Dermis microvascular lymphatic vessel endothelial cell (primary cell): ENCODE measurements at places on chromosomes 11 and 22.

- DNase-seq, result peak; percentile 28
Observed at GRCh38 chr11:58958500-58958899, 19.2 kb downstream of the GLYATL1 start.

DNA sequence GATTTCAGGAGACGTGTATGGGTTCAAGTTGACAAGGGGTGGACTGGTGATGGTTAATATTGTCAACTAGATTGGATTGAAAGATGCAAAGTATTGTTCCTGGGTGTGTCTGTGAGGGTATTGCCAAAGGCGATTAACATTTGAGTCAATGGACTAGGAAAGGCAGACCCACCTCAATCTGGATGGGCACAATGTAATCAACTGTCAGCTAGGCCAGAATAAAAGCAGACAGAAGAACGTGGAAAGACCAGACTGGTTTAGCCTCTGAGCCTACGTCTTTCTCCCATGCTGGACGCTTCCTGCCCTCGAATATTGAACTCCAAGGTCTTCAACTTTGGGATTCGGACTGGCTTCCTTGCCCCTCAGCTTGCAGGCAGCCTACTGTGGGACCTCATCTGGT is 1.7 kb upstream of the YPEL4 start:
- no peak for DNase-seq

- no peak for DNase-seq
Observed at GRCh38 chr22:33723915-33724314, 196.4 kb downstream of the LARGE1 start.

DNA sequence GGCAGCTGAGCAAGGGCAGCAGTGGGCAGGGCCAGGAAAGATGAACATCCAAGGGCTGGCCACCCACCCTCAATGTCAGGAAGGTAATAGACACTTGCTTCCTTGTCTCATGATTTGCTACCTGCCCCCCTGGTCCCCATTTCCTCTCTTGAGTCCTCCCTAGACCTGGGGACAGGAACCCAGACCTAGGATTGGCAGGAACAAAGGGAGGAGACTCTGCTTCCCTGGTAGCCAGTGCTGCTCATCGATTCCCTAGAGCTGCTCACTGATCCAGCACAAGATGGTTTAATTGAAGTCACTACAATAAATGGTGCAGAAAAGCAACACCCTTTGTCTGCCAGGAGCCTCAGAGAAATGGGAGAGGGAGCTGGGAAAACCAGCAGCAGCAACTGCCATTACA is 67.8 kb upstream of the CHST1 start:
- no peak for DNase-seq

- no peak for DNase-seq
Observed at GRCh38 chr11:12827929-12828812, 153.9 kb downstream of the TEAD1 start.

- no peak for DNase-seq
Observed at GRCh38 chr11:110830747-110831146, 118.5 kb upstream of the ARHGAP20 start.

DNA sequence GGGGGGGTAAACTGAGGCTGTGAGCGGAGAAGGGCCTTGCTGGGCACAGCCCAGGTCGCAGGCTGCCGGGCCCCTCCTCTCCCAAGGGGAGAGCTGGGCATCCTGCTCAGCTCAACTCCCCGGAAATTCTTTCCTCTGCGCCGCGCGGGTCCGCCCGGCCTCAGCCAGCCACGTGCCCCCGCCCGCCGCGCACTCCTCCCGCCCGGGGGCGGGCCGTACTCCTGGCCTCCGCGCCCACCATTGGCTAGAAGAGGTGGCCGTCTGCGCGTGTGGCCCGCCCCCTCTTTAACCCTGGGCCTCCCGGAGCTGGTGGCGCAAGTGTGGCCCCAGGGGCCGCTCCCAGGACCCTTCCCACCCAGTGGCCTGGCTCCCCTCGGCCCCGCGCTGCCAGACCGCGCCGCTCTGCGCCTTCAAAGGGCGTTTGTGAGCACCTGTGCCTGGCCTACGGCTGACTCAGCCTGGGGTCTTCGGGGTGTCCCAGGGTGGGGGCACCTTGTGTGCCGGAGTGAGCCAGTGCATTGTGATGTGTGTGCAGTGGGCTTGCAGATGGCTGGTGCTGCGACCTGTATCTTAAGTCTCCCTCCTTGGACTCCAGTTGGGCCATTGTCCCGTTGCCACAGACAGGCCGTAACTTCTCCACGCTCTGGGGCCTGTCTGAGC is 2.0 kb downstream of the MRGPRF start:
- no peak for DNase-seq

DNA sequence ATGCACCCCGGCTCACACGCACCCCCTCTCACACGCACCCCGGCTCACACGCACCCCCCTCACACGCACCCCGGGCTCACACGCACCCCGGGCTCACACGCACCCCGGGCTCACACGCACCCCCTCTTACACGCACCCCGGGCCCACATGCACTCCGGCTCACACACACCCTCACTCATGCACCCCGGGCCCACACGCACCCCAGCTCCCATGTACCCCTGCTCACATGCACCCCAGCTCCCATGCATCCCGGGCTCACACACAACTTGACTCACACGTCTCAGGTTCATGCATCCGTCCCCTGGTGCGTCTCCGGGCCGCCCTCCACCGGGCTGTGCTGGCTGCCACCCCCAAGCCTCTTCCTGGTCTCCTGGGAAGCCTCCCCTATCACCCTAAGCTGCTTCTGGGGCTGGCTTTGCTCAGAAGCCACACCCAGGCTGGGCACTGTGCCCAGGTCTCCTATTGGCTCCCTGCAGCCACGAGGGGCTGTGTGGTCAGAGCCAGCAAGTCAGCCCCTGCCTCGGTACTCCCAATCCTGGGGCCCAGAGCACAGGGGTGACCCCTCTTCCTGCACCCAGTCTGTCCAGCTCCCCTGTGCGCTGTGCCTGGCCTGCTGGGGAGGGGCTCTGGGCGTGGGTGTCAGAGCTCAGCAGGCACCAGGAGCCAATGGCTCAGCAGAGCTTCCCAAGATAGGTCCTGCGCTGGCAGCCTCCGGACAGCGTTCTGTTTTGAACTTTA is 16.9 kb downstream of the TSPAN4 start:
- DNase-seq, result no peak

DNA sequence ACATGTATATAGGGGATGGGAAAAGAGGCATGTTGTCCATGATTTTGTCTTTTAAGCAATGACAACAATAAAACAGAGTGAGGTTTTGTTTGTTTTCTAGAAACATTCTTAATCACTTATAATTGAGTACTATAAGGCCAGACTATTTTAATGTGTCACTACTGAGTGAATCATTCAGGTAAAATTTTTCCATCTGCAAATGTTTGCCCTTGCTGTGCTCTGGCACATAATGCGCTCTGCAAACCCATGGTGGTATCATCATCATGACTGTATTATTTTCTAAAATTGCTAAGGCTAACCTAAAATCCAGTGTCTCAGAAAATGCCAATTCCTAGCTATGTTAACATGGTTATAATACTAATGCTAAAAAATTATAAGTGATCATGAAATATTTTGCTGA is 261.2 kb downstream of the CADM1 start:
- DNase-seq, result no peak

DNA sequence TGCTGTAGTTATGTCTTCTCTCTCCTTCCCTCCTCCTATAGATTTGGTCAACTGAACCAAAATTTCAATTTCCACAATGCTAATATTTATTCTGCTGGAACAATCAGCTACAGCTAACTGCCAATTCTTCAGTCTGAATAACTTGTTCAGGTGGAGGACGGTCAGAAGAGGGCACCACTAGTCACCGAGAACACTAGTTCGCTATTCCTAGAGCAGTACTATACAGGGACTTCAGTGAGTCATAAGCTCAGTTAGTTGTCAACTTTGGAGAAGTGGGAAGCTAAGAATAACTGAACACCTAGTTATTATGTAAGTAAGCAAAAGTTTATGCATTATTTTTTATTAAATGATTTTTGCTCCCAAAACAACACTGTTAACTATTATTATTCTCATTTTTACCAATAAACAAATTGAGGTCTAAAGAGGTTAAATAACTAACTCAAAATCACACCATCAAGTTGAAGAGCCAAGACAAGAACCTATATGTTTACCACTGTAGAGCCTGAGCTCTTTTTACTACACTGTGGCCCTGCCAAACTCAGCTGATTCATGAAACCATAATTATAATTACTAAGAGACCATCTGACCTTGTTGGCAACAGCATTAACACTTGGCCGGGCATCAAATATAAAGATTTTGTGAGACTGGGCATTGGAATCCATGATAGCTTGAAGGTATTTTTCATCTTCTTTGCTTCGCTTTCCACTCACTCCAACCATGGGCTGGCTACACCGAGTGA is 59.0 kb downstream of the CEP57 start:
- peak; percentile 74 for DNase-seq

- DNase-seq, result peak; percentile 70
Observed at GRCh38 chr22:43152357-43153071, 1.2 kb downstream of the TSPO start.

GRCh38 chr11:120883404-120884080 is 140.4 kb upstream of the TBCEL start:
- peak; percentile 46 for DNase-seq

GRCh38 chr11:31233425-31233824 is 136.1 kb downstream of the DCDC1 start:
- DNase-seq, result no peak

DNA sequence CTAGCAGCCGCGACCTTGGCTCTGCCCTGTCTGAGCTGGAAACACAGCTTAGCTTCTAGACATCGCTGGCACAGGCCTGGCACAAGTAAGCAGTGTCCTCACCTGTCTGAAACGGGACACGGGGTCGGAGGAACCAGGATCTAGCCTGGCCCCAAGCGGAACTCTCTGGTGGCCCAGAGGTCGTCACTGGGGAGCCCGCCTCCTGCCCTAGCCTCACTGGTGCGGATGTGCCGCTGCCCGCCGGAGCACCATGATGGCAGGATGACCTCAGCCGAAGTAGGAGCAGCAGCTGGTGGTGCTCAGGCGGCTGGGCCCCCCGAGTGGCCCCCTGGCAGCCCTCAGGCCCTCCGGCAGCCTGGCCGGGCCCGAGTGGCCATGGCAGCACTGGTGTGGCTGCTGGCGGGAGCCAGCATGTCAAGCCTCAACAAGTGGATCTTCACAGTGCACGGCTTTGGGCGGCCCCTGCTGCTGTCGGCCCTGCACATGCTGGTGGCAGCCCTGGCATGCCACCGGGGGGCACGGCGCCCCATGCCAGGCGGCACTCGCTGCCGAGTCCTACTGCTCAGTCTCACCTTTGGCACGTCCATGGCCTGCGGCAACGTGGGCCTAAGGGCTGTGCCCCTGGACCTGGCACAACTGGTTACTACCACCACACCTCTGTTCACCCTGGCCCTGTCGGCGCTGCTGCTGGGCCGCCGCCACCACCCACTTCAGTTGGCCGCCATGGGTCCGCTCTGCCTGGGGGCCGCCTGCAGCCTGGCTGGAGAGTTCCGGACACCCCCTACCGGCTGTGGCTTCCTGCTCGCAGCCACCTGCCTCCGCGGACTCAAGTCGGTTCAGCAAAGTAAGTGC is 871 bp downstream of the SLC35E4 start:
- no peak for DNase-seq

DNA sequence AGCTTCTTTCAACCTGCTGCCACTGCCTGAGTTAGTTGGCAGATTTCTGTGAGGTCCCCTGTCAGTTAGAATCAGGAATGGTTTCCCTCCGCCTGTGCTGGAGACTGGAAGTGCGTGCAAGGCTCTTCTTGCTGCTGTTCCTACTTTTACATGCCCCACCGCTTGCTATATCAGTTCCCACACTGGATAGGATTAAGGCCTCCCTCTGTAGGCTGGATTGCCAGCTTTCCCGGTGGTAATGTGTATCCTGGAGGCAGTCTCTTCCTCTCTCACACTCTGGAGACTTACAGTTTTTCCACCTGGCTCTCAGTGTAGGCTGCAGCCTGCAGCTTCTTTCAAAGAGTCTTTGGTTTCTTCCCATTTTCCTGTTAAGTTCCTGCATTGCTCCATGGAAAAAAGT is 66.5 kb downstream of the ARHGAP42 start:
- no peak for DNase-seq

- DNase-seq, result no peak
Observed at GRCh38 chr11:134361661-134362060, 29.9 kb downstream of the GLB1L2 start.

- peak; percentile 81 for DNase-seq
Observed at GRCh38 chr11:61972672-61973475, 5.4 kb upstream of the FTH1 start.
